ENCODE measurements at places on chromosomes 13 and 19.

GRCh38 chr19:56321989-56322440, 7.4 kb upstream of the ZSCAN5A start:
- no peak for DNase-seq

GRCh38 chr19:1168572-1169410, 5.3 kb downstream of the SBNO2 start:
- DNase-seq, result no peak

DNA sequence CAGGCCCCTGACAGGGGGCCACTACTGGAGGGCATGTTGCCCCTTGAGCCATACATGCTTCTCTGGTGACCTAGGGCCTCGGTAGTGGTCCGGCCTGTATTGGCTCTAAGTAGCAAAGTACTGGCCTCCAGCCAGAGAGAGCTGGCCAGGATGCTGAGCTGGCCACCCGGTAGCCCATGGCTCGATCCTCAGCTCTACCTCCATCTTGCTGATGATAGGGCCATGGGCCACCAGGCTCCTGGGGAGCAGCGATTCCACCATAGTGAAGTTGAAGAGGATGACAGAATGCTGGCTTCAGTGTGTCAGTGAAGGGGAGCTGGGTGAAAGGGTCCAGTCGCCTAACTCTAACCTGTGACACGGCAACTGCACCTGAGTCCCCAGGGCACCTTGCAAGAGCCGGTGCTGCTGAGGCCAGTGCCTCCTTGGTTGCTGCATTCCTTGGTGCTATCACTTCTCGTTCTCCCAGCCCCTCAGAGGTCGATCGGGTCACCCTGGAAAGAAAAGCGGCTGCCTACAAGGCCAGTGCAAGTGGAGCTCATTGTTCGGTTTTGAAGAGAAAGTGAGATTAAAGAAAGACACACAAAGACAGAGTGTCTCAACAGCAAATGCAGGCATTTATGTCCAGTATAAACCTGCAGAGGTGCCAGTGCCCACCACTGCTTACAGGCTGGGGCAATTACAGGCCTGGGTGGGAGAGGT, 5.0 kb downstream of the FPR3 start:
- DNase-seq, result no peak

GRCh38 chr19:15265850-15266248, 33.6 kb upstream of the EPHX3 start:
- DNase-seq, result no peak

DNA sequence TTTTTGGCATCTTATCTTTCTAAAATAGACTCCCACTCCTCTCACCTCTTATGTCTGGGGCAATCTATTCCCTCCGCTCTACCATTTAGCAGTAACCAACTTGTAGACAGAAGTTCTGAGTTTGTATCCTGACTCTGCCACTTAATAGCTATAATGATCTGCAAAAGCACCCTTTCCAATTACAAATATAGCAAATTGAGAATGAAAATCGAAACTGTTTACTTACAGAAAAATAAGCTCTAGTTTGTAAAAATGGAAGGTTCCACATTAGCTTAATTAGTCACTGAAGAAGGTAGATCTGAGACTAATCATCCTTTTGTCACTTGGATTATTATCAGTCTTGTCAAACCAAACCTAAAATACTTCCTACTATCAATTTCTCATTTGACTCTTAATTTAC, 409.3 kb downstream of the DIAPH3 start:
- no peak for DNase-seq

- DNase-seq, result no peak
Measured at GRCh38 chr19:17357724-17358123, 19.4 kb downstream of the PLVAP start.
